Progenitor cell of endocrine pancreas (in vitro differentiated cells): ENCODE measurements at places on chromosomes 1 and 21. TPM values are rescaled to one million over a fixed set of nuclear protein-coding genes. Genes with fewer than 3 reads are reported as not detected.

GRCh38 chr1:195697130-195697529 lies 911.1 kb downstream of the KCNT2 start:
- no peak for DNase-seq

GRCh38 chr1:212286556-212287131 lies 1.4 kb downstream of the PPP2R5A start:
- no peak for DNase-seq

- no peak for DNase-seq
These were observed 3.2 kb upstream of the B3GALT2 start for GRCh38 chr1:193189442-193190095.

DNA sequence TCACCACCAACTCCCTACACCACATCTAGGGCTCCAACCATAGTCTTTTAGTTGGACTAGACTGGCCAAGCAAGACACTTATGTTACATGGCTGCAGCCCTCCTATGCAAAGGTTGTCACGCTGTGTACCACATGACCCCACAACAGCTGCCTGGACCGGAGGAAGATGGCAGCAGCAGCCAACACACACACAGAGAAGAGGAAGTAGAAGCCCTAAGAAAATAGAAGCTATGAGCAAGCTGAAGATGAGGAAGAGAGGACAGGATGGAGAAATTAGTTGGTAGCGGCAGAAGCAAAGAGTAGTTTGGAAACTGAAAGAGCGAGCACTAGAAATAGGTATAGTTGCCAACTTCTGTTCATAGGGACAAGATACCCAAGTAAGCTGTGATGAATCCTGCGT lies 60.8 kb upstream of the RALGPS2 start:
- DNase-seq, result no peak

DNA sequence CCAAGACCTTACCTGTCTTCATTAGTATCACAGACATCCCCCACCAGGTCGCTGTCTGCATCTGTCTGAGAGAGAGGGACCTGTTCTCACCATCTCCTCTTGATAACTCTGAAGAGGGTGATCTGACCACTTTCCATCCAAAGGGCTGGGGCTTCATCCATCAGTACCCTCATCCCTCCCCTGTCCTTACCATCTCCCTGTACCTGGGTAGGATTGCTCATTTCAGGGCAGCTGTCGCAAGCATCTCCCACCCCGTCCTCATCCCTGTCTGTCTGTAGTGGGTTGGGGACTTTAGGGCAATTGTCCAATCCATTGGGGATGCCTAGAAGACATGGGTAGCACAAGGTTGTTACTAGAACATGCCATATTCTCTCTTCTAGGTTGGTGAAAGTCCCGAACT lies 7.9 kb downstream of the THBS3 start:
- no peak for DNase-seq

DNA sequence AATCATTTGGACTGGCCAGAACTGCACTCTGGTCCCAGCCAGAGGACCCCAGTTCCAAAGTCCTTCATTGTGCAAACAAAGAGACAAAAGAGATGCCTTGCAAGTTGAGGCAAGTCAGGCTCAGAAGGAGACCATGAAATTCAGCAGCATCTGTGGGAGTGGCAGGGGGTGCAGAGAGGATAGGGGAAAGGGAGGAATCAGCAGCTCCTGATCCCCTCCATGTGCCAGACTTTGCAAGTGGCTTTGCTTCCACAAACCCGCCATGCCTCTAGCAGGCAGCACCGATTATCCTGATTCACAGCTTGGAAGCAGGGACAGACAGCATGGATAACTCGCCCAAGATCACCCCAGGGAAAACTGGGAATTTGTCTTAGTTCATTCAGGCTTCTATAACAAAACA lies 2.1 kb upstream of the CAPN9 start:
- DNase-seq, result no peak

DNA sequence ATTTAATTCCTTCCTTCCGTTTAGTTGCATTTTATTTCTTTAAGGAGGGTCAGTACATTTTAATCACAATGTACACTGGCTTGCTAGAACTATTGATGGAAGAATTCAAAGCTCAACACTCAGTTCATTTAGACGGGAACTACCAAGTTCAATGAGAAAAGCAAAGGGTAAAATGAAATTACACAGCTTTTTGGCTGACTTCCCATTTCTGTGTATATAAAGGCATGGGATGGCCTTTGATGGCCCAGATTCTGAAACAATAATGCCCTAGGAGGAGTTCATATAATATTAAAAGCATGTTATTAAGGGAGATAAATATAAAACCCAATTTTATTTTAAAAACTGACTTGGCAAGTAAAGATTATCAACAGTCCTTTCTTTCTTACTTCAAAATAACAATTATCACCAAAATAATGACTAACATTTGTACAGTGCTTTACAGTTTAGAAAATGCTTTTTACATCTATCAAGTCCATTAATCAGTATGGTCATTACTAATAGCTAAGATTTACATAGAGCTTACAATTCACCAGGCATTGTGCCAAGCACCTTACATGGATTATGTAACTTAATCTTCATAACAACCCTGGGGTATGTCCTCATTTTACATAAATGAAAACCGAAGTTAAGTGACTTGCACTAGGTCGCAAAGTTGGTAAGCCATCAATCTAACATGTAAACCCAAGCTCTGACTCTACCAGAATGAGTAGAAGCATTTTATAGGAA lies 402.4 kb downstream of the OMA1 start:
- no peak for DNase-seq

- no peak for DNase-seq
These were observed 68.9 kb upstream of the PARP1 start for GRCh38 chr1:226476648-226477319.

GRCh38 chr1:22143065-22144033 lies at the start of gene WNT4:
Gene WNT4 (minus strand): TSS chr1:22143097. CDS start chr1:22142922, 175 bp downstream.
- peak; percentile 36 for DNase-seq

The TPTE gene
- total RNA-seq, result not detected in 2 replicates

The USP33 gene
- total RNA-seq, result 89.1 and 92.2 TPM in 2 replicates

GRCh38 chr1:185426848-185427247 lies 109.8 kb upstream of the IVNS1ABP start:
- no peak for DNase-seq

DNA sequence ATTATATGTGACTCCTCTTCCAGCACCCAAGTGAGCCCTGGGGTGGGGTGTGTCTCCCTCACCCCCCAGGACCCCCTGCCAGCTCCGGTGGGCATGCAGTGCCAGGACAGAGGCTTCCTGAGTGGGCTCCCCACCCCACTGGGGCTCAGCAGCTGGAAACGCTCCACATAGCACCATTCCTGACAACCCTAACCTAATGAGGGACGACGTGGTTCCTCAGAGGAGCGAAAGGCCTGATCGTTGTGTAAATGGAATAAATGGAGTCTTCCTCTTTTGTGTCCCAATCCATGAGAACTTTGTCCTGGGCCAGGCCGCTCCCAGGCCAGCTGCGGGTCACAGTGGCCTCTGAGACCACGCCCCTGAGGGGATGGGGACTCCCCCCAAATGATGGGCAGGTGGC lies 1.8 kb upstream of the TSPEAR start:
- no peak for DNase-seq

DNA sequence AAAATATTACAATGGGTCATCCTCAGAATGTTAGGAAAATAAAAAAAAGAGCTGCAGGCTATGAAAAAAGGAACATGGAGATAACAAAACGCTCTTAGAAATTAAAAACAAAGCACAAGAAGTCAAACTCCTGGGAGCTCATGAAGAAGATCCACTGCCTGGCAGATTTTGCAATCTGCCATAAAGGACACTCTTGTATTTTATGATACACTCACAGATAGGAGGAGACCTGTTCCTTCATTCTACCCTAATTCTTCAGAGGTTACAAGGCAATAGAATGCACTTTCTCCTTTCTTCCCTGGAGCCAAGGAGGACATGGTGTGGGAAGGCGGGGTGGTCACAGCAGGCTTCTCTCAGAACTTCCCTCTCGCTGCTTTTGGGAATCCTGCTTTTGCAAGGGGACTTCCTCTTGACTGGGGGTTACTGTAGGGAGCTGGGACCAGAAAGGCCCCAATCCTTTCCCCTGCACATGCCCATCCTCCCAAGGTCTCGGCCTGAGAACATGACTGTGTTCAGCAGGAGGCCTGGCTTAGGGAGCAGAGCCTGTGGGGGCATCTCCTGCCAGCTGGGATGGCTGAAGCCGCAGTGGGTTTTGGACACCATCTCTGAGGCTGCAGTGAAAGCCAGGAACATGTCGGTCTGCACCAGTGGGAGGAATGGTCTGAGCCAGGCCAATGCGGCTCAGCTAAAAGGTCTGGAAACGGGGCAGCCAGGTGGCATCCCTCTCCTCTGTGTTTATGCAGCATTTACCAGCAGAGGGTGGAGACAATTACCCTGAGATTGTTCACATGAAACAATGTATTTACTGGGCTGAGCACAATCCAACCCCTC lies 44.8 kb downstream of the GPR161 start:
- no peak for DNase-seq

DNA sequence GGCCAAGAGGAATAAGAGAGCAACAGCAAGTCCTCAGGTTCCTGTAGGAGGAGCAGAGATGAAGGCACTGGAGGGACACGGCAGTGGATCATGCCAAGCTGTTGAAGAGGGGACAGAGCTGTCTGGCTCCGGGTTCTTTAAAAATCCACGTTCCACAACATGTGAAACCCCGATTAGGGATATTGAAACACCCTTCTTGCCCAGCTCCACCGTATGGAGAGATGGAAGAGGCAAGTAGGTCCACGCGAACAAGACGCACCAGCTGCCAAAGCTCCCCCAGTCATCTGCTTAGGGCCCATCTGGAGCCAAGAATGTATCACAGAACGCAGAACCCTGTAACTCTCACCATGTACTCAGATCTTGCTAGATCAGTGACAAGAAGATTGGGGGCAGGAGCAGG lies 3.9 kb downstream of the C1orf198 start:
- DNase-seq, result no peak

The GCSAML gene
- not detected in 2 replicates for total RNA-seq

The HSPB7 gene
- not detected in 2 replicates for total RNA-seq

The PER3 gene
- total RNA-seq, result 2.6 and 2.9 TPM in 2 replicates

GRCh38 chr1:221608835-221609320 lies 133.0 kb downstream of the DUSP10 start:
- no peak for DNase-seq

- no peak for DNase-seq
These were observed 24.0 kb upstream of the DENND1B start for GRCh38 chr1:197799271-197799670.

GRCh38 chr1:198150369-198150768 lies 6.4 kb upstream of the NEK7 start:
- no peak for DNase-seq
